SK-N-DZ (cell line): ENCODE measurements at places on chromosomes 1 and 21.

GRCh38 chr1:247357052-247357780 is 25.5 kb upstream of the ZNF496 start:
- DNase-seq = no peak

DNA sequence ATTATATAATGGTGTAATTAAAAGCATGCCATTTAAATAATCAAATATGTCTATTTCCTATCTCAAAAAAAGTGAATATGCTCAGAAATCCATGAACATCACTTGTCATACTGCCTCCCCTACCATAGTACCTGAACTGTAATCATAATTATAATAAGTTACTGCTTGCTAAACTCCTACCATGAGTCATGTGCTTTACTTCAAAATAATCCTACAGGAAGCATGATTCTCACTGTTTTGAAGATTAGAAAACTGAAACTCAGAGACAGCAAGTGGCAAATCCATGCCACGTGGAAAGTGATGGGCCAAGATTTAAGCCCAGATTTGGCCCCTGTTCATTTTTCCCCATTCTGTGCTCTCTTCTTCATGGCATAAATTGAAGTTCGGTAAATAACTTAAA is 5.2 kb downstream of the LRRC7 start:
- no peak for DNase-seq

DNA sequence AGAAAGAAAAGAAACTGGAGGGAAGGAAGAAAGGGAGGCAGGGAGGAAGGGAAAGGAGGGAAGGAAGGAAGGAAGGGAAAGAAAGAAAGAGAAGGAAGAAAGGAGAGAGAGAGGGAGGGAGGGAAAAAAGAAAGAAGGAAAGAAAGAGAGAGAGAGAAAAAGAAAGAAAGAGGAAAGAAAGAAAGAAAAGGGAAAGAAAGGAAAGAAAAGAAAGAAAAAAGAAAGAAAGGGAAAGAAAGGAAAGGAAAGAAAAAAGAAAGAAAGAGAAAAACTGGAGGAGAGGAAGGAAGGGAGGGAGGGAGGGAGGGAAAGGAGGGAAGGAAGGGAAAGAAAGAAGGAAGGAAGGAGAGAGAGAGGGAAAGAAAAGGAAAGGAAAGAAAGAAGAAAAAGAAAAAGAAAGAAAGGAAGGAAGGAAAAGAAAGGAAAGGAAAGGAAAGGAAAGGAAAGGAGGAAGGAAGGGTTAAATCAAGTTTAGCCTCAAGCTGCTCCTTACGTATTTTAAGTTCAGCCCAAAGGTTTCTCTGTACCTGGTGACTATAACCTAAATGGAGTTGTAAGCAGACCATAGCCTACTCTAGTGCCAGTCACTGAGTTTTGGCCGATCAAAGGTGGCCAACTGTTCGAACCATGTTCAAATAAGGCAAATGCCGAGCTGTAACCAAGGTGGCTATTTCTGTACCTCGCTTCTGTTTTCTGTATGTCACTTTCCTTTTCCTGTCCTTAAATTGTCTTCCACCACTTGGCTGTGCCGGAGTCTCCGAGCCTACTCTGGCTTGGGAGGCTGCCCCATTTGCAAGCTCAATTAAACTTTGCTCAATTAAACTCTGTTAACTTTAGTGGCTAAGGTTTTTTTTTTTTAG is 37.8 kb upstream of the TMPRSS2 start:
- DNase-seq = no peak

DNA sequence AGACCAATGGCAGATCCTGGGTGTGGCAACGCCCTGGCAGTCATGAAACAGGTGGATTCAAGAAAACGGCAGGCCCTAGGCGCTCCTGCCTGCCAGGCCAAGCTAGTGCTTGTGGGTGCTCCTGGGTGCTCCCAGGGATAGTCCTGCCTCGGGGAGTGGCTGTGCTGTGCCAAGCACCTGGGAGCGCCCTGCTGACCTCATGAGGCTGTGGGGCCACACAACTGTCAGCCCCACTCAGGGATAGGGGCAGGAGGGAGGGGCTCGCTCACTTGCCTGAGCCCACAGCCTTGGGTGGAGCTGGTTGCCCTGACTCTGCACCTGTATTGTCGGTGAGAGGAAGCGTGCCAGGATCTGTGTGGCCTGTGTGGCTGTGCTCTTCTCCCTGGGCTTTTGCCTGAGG is 9.4 kb downstream of the SNAP47 start:
- no peak for DNase-seq

DNA sequence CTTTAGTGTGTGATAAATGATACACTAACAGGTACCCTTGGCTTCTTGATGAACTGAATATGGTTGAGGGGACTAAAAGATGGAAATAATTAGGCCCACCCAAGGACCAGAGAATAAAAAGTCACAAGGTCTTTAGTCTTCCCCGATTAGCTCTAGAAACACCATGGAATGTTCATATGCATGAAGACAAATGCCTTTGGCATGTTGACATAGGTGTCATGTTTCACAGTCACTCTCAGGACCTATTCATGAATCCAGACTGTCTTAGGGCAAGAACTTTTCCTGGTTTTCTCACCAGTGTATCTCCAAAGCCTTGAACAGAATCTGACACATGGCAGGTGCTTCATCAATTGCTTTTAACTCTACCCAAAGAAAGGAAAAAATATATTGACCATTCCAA is 412.8 kb downstream of the AJAP1 start:
- no peak for DNase-seq

DNA sequence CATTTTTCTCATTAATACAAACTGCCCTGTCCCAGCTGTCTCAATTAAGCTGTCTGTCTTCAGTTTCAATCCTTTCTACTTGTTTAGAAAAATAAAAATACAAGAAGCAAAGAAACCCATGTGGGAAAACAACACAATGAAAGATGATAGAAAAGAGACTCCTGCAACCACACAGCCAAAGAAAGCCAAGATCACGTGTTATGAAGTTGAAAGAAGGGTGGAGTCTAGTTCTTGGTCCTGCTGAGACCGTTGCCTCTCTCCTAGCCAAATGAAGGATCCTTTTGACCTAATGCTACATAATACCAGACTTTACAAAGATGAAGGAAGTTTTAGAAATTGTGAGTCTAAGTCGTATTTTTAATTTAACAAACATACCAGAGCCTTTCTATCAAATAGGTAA is 218.8 kb upstream of the RRP15 start:
- no peak for DNase-seq

DNA sequence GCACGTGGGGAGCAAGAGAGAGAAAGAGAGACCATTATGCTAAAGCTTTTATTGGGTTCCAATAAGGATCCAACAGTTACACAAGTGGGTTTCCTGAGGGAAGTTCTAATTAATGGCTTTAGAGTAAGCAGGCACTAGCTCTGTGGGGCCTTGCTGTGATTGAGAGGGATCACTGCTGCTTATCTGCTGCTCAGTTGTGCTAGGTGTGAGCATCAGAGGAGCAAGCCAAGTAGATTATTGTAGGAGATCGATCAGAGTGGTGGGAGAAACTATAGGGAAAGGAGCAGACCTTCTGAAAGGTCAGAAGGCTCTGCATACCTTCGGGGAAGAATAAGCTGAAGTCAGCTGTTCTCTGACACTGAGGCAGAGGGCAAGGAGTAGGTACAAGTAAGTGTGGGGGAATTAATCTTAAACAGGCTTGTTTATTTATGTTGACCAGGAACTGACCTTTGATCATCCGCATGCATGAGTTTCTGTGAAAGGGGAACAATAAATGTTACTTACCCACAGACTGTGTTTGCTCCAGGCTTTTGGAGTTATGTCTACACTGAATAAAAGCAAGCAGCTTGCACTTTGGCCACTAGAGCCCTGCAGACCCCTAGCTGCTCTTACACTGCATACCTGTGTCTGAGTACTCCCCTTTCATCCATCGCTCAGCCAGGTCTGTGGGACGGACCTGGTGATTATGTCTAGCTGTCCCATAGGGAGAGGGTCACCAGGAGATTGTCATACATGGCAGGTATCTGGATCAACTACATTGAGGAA is 89.7 kb downstream of the TNNI3K start:
- DNase-seq = no peak

DNA sequence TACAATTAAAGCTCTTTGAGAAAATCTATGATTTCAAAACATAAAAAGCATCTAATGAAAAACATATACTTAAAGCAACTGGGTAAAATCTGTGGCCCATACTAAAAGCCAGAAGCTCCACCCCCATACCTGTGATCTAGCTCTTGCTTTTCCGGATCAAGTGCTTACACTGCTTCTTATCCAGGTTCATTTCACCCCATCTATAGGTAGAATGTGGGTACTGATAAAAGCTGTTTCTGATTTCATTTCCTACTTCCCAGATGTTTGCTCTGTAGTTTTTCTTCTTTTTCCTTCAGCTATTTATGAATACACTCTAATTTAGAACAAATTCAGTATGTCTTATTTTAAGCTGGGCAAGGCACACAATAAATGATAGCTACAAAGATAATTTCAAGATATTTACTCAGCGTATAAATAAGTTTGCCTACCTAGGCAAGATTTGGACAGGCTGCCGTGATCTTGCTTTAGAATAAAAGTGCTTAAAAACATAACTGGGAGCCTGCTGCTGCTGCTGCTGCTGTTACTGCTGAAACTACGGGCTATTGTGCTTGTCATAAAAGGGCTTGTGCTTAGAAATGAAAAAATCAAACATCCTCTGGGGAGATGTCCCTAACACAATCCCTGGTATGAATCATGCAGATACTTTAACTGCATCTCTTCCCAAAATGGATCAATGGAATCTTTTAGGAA is 2.1 kb downstream of the SIPA1L2 start:
- DNase-seq = peak; percentile 50

GRCh38 chr1:228876187-228876586 is 140.9 kb downstream of the RHOU start:
- DNase-seq = no peak

GRCh38 chr1:235427447-235427846 is 60.2 kb downstream of the TBCE start:
- no peak for DNase-seq

- no peak for DNase-seq
These were observed 198.6 kb downstream of the GRIK3 start for GRCh38 chr1:36835696-36836095.

GRCh38 chr1:25031601-25031965 is 101.5 kb upstream of the RUNX3 start:
- no peak for DNase-seq

GRCh38 chr1:75310067-75310466 is 175.9 kb downstream of the LHX8 start:
- no peak for DNase-seq

GRCh38 chr1:11481019-11481418 is 2.1 kb downstream of the DISP3 start:
- no peak for DNase-seq

DNA sequence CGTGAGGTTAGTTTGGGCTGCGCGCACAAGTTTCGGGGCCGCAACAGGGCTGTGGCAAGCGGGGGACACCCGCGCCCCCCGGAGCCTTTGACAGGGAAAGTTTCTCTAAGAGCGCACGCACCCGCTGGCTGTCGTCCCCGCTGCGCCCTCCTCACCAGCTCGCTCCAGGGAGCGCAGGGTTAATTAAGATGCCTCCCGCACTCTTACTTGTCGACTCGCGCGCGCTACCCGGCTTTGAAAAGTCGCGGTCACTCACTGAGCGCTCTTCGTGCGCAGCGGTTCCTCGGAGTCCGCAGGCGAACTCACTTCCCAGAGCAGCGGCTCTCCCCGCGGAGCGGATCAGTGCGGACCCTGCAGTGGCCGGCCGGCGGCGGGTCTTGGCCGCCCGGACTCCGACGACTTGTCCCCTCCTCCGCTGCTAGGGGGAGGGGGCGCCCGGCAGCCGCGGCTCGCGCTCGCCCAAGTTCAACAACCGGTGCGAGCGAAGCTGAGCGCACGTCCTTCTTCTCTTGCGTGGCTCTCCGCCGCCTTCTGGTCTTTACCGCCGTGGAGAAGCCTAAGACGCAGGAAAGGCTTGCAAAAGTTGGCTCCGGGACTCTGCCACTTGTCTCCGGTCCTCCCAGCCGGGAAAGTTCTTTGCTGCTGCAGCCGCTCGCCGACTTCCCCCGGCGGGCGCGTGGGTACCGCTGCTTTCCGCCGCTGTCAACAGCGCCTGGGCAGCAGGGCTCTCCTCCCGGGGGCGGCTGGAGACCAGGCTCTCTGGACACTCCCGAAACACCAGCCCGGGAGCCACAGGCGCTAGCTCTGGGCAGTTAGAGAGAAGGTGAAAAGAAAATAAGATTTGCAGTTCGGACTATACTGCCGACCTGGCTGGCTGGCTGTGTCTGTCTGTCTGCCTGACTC is 506 bp downstream of the JUN start:
- DNase-seq = peak; percentile 63

DNA sequence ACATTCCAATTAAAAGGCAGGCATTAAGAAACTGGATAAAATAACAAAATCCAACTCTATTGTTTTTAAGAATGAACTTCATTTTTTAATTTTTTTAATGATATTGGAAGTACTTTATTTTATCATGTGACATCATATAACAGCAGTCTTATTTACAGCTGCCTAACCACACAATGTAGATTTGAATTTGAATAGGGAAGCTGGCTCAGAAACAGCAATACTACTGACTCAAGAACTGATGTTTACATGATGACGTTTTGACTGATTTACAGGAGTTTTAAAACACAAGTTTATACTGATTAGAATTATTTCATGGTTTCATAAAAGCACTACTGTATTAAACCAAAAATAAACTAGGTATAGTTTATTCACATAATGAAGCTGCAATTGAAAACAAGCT is 348.7 kb upstream of the NR5A2 start:
- no peak for DNase-seq

DNA sequence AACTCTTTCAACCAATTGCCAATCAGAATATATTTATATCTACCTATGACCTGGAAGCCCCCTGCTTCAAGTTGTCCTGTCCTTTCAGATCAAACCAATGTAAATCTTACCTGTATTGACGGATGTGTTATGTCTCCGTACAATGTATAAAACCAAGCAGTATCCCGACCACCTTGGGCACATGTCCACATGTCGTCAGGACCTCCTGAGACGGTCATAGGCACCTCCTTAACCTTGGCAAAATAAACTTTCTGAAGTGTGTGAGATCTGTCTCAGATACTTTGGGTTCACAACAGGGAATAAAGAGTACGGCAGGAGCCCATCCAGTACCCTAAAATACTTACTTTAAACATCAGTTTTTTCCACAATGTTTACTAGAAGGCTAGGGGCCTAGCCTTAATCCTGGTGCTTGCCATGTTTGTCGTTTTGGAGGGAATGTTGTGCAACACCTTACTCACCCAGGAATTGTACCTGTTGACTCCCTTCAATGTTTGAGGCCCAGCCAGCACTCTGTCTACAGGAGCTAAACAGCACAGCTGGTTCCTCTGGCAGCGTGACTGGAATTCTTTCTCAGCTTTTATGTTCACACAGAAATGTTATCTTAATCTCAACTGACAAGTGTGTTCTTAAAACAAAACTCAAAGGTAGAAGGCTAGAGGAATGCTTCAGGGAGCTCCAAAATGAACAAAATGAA is 90.8 kb upstream of the USP25 start:
- no peak for DNase-seq

GRCh38 chr1:218284377-218284916 is 646 bp upstream of the RRP15 start:
- no peak for DNase-seq

DNA sequence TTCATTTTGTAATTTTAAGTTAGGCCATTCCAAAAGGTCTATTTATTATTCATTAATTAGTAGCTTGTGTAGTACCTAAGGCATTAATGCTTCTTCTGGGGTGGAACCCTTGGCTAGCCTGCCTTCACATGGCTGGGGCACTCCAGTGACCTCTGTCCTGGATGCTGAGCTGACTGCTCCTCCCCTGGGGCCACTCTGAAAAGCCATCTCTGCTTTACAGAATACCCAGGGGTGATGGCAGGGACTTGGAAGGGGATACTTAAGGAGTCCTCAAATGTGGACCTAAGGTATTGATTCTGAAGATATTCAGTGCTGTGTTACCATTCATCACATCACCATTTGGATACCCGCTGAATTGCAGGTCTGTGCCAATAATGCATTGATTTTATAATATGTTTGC is 187.8 kb upstream of the COA6 start:
- DNase-seq = no peak
